HFFc6 (cell line): ENCODE measurements at places on chromosomes 2 and 18. TPM values are rescaled to one million over a fixed set of nuclear protein-coding genes. Genes with fewer than 3 reads are reported as not detected.

The TMEM182 gene
- 2.5 to 2.7 TPM (median 2.5 TPM) in 3 replicates for total RNA-seq

The ELP2 gene
- total RNA-seq: 76.4 to 88.2 TPM (median 84.3 TPM) in 3 replicates

The TMEM18 gene
- 25.4 to 29.2 TPM (median 28.9 TPM) in 3 replicates for total RNA-seq

The ASXL3 gene
- not detected in 3 replicates for total RNA-seq

The ALPI gene
- total RNA-seq: not detected in 2 replicates

DNA sequence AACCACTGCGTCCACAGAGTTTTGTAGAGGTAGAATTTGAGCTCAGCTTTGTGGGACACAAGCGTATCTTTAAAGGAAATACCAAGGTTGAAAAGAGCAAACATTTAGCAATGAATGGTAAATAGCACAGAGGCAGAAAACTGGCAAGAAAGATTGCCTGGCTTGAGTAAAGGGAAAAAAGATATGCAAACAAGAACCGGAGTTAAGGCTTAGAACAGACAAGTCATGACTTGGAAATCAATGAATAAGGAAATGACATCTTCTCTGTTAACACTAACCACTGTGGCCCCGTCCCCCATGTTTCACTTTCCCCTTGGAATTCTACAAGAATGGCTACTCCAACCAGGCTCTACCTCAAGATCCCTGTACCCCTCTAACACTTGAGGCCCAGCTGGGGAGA lies 3.8 kb downstream of the STAM2 start:
- H3K4me1 ChIP-seq: peaks cover 61% of the 10 kb centered on the region
- H3K27ac ChIP-seq: peak overlapping the region; percentile 59
- no peak for DNase-seq

DNA sequence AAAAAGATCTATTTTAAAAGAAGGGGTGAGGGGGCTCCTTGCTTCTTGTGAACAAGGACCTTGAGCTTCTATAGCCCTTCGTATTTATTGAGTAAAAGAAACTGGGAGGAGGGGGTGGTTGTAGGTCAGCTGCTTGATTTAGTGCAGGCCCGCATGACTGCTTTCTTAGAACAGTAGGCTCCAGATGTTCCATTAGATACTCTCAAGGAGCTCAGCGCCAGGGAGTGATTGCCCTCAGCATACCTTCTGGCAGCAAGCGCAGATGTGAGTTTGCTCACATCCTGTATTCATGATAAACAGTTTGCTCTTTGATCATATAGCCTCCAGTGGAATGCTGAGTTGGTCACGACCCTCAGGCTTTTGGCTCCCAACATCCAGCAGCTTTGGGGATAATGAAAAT lies 108.9 kb upstream of the XPO1 start:
- no peak for DNase-seq
- peaks cover 23% of the 10 kb centered on the region for H3K4me1 ChIP-seq

The SERPINB3 gene
- not detected in 3 replicates for total RNA-seq

The GPC1 gene
- total RNA-seq: 335 to 430 TPM (median 395 TPM) in 3 replicates

DNA sequence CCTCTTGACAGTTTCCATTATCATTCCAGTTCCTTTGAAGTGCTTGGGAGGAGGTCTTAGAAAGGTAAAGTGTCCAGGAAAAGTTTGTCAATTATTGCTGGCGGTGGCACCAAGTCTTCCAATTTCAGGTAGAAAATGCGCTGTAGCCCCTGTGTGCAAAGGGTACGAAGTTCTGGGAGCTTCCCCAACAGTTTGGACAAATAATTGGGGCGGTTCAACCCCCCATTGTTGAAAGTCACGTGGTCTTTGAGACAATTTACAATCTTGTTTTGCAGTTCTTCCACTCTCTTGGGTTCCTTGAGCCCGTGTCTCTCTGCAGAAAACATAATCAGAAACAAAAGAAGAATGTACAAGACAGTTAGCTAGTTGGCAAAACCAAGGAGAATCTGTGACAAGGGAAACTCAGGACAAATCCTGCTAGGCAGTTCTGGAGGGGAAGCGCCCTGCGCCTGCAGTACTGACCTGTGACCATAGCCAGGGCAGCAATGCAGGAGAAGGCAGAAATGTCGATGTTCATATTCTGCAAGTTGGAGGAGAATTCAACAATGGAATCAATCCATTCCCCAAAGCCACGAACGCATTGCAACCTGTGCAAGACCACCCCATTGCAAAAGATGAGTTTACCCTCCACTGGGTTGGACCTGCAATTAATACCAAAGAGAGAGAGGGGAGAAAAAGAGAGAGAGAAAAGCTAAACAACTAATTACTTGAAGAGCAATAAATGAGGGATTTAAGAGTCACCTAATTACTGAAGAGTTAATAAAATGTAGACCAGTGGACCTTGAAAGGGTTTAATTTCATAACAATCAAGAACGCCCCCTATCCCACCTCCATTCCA lies 6.6 kb downstream of the NR4A2 start:
- no peak overlapping the region for H3K4me3 ChIP-seq
- H3K27me3 ChIP-seq: peaks cover 35% of the 10 kb centered on the region
- peaks cover 36% of the 10 kb centered on the region for H3K4me1 ChIP-seq
- peaks cover 35% of the 10 kb centered on the region for H3K36me3 ChIP-seq
- DNase-seq: no peak
- H3K27ac ChIP-seq: no peak overlapping the region

GRCh38 chr18:8498905-8499304 lies 110.3 kb upstream of the RAB12 start:
- no peaks in the 10 kb centered on the region for H3K4me1 ChIP-seq
- no peaks in the 10 kb centered on the region for H3K36me3 ChIP-seq
- DNase-seq: no peak
- H3K27me3 ChIP-seq: peaks cover 38% of the 10 kb centered on the region
- no peak overlapping the region for H3K27ac ChIP-seq

DNA sequence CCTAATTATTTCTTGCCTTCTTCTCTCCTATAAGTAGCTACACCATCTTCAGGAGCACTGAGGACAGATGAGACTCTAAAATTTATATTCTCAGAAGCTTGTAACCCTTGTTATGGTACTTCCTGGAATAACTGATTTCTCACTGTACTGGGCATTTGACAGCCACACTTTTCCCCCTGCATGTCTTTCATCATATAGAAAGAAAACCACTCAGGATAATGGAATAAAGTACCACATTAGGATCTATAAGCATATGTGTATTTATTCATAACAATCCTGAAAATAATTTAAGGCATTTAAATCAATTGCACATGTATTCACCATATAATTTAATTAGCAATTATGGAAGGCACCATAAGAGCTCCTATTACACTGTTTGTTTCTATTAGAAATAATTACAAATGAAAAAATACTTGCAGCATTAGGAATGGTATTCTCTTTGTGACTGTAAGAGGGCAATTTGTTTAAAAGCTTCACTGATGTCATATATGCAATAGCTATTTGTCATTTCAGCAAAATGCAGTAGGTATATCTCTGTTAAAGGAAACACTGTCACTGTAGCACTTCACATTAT lies 216.9 kb upstream of the FSHR start:
- no peak overlapping the region for H3K27ac ChIP-seq
- no peaks in the 10 kb centered on the region for H3K4me1 ChIP-seq
- no peak for DNase-seq
- no peak overlapping the region for H3K4me3 ChIP-seq
- no peaks in the 10 kb centered on the region for H3K36me3 ChIP-seq

The CUL3 gene
- 76.8 to 81.3 TPM (median 78.2 TPM) in 3 replicates for total RNA-seq

- H3K4me1 ChIP-seq: peaks cover 19% of the 10 kb centered on the region
- no peak overlapping the region for H3K27ac ChIP-seq
- H3K27me3 ChIP-seq: no peaks in the 10 kb centered on the region; the same call in 1 of the 2 replicates
- peaks cover 14% of the 10 kb centered on the region for H3K36me3 ChIP-seq
These were observed 44.3 kb upstream of the CABYR start for GRCh38 chr18:24094561-24094960.

The CAPN14 gene
- total RNA-seq: 0.08 to 0.09 TPM (median 0.08 TPM) in 3 replicates

- DNase-seq: no peak
- H3K27ac ChIP-seq: no peak overlapping the region
- no peaks in the 10 kb centered on the region for H3K36me3 ChIP-seq
- no peak overlapping the region for H3K4me3 ChIP-seq
- peaks cover 12% of the 10 kb centered on the region for H3K27me3 ChIP-seq
These were observed 29.0 kb upstream of the GIGYF2 start for GRCh38 chr2:232667989-232668583.

GRCh38 chr2:234092344-234092743 lies 41.8 kb downstream of the SPP2 start:
- peaks cover 8% of the 10 kb centered on the region for H3K27me3 ChIP-seq
- H3K36me3 ChIP-seq: no peaks in the 10 kb centered on the region
- DNase-seq: no peak
- no peak overlapping the region for H3K27ac ChIP-seq

- H3K4me3 ChIP-seq: no peak overlapping the region
- DNase-seq: no peak
- no peak overlapping the region for H3K27ac ChIP-seq
- no peaks in the 10 kb centered on the region for H3K27me3 ChIP-seq
These were observed 205.1 kb upstream of the DPP10 start for GRCh38 chr2:114237331-114237730.

DNA sequence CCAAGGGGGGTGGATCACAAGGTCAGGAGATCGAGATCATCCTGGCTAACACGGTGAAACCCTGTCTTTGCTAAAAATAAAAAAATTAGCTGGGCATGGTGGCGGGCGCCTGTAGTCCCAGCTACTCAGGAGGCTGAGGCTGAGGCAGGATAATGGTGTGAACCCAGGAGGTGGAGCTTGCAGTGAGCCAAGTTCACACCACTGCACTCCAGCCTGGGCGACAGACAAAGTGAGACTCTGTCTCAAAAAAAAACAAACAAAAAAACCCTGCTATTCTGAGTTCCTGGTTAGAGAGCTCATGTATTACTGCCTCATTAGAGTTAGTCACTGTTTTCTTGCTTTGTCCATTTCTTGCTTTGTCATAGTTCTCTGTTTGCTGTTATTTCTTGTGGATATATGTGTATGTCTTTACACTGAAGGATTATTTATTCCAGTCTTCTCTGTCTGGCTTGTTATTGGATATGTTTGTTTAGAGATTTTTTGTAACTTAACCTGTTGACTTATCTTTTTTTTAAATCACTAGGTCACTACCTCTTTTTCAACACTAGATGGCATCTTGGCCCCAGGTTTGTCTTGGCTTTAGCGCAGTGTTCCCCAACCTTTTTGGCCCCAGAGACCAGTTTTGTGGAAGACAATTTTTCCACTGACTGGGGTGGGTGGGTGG lies 17.0 kb downstream of the TTLL4 start:
- no peak overlapping the region for H3K4me3 ChIP-seq
- DNase-seq: no peak
- H3K27me3 ChIP-seq: no peaks in the 10 kb centered on the region
- H3K27ac ChIP-seq: no peak overlapping the region
- peaks cover 32% of the 10 kb centered on the region for H3K4me1 ChIP-seq
- peaks cover 26% of the 10 kb centered on the region for H3K36me3 ChIP-seq

DNA sequence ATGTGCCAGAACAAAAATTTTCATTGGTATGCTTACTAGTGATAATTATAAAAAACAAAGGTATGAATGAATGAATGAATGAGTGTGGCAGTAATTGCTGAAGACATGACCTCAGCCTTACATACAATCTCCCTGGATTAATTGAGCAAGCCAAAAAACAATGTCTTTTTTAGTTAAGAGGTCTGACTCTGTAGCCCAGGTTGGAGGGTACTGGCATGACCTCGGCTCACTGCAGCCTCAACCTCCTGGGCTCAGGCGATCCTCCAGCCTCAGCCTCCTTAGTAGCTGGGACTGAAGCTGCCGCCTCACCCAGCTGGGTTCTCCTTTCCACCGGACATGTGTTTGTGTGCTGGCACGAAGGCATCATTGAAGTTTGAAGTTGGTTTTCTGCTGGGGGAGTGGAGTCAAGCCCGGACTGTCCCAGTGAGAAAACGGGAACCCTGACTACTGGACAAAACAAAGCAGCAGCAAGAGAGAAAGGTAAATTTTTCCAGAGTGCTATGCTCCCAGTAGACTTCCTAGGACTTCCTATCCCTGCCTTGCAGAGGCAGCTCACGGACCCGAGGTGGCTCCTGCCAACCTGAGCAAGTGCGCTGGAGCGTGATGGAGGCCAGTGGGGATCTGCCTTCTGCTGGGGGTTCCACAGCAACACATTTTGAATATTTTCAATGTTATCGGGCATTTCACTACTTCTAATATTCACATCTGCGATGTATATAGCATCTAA lies 6.4 kb upstream of the IMP4 start:
- DNase-seq: no peak
- H3K27ac ChIP-seq: 0 out of 2 replicates have a peak overlapping the region, but pooled peaks have one; percentile 32
- H3K4me1 ChIP-seq: peaks cover 37% of the 10 kb centered on the region
- H3K4me3 ChIP-seq: peak overlapping the region; percentile 74; the same call in 1 of the 2 replicates
- peaks cover 8% of the 10 kb centered on the region; the same call in 1 of the 2 replicates for H3K36me3 ChIP-seq

The SH3RF3 gene
- 2.3 to 3.7 TPM (median 2.8 TPM) in 3 replicates for total RNA-seq

DNA sequence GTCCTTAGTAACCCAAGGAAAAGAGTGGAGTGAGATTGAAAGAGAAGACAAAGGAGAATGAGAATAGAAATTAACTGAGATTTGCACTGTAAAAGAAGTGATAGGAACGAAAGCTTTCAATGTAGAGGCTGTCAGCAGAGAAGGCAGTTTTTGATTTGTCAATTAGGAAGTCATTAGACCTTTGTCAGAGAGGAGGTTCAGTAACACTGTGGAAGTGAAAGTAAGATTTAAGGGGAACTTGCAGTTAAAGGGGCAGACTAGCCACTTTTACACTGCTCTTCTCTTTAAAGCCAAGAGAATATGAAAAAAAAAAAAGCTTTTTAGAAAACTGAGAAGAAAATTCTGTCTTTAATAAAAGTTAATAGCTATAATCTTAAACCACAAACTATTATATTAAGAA lies 11.5 kb upstream of the KYNU start:
- DNase-seq: no peak
- H3K4me1 ChIP-seq: peaks cover 34% of the 10 kb centered on the region
- H3K27ac ChIP-seq: peak overlapping the region; percentile 44; the same call in 1 of the 2 replicates

The DYNAP gene
- not detected in 3 replicates for total RNA-seq

- peak; percentile 9 for DNase-seq
- peaks cover 6% of the 10 kb centered on the region for H3K27me3 ChIP-seq
- H3K4me3 ChIP-seq: no peak overlapping the region
These were observed 51.2 kb upstream of the PXDN start for GRCh38 chr2:1795261-1796231.

The LYPD6 gene
- total RNA-seq: 23.5 to 34.1 TPM (median 31.3 TPM) in 3 replicates

The RAD51AP2 gene
- total RNA-seq: not detected in 2 replicates

GRCh38 chr2:9644603-9645002 lies 13.8 kb upstream of the YWHAQ start:
- H3K27ac ChIP-seq: no peak overlapping the region
- no peak overlapping the region for H3K4me3 ChIP-seq
- no peaks in the 10 kb centered on the region for H3K36me3 ChIP-seq
- peaks cover 18% of the 10 kb centered on the region for H3K4me1 ChIP-seq
- no peak for DNase-seq
- H3K27me3 ChIP-seq: peaks cover 4% of the 10 kb centered on the region

GRCh38 chr18:24126155-24126961 lies 12.5 kb upstream of the CABYR start:
- DNase-seq: no peak
- no peak overlapping the region for H3K27ac ChIP-seq
- peaks cover 5% of the 10 kb centered on the region; the same call in 1 of the 2 replicates for H3K36me3 ChIP-seq
- no peak overlapping the region for H3K4me3 ChIP-seq

- H3K4me1 ChIP-seq: peaks cover 13% of the 10 kb centered on the region
- no peak overlapping the region for H3K27ac ChIP-seq
- H3K36me3 ChIP-seq: no peaks in the 10 kb centered on the region
- no peaks in the 10 kb centered on the region; the same call in 1 of the 2 replicates for H3K27me3 ChIP-seq
These were observed 152.9 kb upstream of the DNMT3A start for GRCh38 chr2:25494616-25495015.
